Erythroblast (primary cell): ENCODE measurements at places on chromosomes 5 and 9.

GRCh38 chr9:101126556-101126955 lies 98.0 kb downstream of the PLPPR1 start:
- DNase-seq, result no peak

- DNase-seq, result no peak
Measured at GRCh38 chr9:26391036-26391435, 501.6 kb downstream of the CAAP1 start.

DNA sequence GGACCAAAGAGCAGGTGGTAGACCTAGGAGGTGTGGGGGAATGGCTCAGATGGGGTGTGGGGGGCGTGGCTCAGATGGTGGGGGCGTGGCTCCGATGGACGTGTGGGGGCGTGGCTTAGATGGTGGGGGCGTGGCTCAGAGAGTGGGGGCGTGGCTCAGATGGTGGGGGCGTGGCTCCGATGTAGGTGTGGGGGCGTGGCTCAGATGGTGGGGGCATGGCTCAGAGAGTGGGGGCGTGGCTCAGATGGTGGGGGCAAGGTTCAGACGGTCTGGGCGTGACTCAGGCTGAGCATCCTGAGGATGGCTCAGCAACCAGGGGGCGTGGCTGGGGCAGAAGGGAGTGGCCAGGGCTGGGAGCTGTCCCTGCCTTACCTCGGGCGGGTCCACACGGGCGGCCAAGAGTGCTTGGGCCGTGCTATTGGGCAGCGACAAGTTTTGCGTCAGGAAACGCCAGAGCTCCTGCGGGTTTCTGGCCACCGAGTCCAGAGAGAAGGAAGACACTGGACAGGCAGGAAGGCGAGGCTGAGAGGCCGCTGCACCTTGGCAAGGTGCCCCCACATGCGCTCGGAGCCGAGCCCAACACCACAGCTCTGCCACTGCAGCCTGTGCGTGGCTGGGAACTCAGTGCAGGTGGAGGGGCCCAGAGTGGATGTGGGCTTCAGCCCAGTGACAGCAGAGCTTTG lies 5.9 kb downstream of the ABCA2 start:
- peak; percentile 89 for DNase-seq

DNA sequence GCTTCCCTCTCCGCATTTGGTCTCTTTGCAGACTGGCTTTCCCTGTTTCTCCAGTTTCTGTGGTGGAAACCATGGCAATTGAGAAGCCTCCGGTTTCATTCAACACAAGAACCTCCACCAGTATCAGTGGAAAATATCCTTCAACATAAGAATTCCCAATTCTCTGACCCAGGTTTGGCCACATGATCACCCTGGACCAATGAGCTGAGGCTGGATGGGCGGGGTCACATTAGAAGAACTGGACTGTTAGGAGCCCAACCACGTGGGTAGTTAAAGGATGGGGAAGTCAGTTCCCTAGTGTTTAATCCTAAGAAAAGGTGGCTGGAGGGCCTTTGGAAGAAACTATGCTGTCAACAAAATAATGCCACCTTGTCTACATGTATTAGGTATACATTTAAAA lies 336.3 kb downstream of the DMRT2 start:
- no peak for DNase-seq
